Right hindlimb (tissue), 1 donor: ENCODE measurements at places on chromosomes 4 and X.

DNA sequence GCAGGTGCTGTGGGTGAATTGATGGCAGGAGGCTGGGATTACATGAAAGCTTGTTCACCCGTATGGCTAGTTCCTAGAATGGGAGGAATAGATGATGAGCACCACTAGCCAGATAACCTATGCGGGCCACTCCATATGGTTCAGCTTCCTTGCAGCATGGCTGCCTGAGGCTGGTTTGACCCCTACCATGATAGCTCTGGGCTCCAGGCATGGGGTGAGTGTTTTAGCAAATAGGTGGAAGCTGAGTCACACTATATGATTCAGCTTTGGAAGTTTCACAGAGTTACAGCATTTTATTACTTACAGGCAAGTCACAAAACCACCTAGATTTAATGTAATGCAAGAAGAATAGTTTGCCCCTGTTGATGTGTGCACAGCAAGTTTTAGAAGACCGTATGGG is 603.2 kb downstream of the STIM2 start:
- no peak for DNase-seq

DNA sequence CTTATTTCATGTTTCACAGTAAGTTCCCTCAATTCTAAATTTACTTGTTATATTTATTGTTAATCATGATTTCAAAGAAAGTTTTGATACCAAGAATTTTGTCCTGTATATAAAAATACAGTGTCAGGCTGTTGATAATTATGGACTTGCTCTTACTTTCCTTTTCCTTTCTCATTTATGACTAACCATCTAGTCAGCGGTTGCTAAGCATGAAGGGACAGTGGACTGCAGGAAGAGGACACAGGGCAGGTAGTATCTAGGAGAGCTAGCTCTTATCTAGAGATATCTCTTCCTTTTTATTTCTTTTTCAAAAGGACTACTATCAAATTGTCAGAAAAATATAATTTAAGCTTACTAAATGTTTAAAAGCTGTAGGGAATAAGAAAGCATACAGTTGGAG is 1.6 kb downstream of the OPRPN start:
- DNase-seq = no peak

DNA sequence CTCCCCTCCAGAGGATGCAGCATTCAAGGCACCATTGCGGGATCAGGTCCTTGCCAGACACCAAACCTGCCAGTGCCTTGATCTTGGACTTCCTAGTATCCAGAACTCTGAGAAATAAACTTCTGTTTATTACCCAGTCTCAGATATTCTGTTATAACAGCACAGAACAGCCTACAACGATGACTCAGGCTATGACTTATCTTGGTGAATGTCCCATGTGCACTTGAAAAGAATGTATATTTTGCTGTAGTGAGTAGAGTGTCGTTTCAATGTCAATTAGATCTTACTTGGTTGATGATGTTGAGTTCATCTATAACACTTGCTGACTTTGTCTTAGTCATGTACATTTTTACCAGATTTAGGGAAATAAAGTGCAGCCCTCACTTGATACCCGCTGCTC is 34.5 kb upstream of the PGRMC1 start:
- DNase-seq = no peak

- no peak for DNase-seq
These were observed 7.2 kb upstream of the CCNG2 start for GRCh38 chr4:77149789-77150188.

GRCh38 chr4:180947425-180947824 is 1295.8 kb upstream of the TENM3 start:
- no peak for DNase-seq

GRCh38 chrX:13938829-13939530 is 90.7 kb downstream of the GEMIN8 start:
- peak; percentile 16 for DNase-seq

GRCh38 chr4:104930298-104930697 is 216.4 kb upstream of the TET2 start:
- DNase-seq = no peak

DNA sequence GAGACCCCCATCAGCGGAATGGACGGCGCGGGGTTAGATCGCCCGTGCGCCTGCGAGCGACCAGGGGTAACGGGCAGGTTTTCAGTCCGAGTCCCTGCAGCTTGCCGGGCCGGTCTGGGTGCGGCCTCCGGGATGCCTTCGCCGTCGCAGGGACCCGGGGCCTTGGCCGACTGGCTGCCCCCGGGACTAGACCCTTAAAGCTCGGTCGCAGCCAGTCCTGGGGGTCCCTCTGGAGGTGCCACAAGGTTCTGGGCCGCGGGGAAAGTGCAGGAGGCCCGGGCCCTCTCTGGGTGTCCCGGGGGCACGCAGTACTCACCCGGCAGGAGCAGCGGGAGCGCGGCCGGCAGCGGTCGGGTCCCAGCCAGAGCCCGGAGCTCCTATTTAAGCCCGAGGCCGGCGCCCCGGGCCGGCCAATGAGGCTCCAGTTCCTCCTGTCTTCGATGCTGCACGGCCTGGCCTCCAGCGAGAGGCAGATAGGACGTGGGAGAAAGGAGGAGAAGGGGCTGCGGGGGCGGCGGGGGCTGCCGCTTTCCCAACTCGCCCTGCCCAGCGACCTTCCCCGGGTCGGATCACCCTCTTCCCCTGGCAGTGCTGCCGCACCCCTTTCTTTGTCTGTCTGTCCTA is at the start of gene SPON2:
Gene SPON2 (minus strand): TSS at position 356 of the 624 bp plus-strand sequence.
- DNase-seq = peak; percentile 60
